ENCODE measurements at places on chromosomes 3 and 15.

GRCh38 chr3:108404368-108404767 lies 106.0 kb downstream of the MYH15 start:
- no peak for DNase-seq

DNA sequence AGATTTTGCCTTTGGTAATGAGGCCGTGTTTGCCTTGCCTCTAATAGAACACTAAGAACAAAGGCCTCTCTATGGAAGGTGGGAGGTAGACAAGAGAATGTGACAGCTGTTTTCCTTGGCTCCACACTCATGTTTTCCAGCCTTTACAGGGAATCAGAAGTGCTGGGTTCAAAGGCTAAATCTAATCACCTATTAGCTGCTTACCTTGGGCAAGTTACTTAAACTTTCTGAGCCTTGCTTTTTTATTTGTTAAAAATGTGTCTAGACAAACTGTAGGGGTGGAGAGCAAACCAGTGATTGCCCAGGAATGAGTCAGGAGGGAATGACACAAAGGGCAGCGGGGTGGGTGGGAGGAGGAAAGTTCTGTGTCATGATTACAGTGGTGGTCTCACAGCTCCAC lies 179.0 kb downstream of the P3H2 start:
- DNase-seq = no peak

DNA sequence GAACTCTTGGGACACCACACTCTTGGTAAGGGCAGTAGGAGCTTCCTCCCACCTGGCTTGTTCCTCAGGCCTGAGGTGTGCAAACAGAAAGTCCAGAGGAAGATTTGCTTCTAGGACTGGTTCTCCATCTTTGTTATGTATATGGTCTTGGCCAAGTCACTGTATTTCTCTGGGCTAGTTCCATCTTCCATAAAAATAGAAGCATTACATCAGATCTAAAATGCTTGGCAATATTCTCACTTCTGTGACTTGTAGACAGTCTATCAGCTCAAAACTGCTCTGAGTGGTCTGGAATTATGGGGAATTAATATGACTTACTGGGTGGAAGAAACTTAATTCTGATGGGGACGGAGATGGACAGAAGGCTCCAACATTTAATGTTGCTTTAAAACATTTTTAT lies 55.2 kb downstream of the TMEM108 start:
- DNase-seq = no peak

DNA sequence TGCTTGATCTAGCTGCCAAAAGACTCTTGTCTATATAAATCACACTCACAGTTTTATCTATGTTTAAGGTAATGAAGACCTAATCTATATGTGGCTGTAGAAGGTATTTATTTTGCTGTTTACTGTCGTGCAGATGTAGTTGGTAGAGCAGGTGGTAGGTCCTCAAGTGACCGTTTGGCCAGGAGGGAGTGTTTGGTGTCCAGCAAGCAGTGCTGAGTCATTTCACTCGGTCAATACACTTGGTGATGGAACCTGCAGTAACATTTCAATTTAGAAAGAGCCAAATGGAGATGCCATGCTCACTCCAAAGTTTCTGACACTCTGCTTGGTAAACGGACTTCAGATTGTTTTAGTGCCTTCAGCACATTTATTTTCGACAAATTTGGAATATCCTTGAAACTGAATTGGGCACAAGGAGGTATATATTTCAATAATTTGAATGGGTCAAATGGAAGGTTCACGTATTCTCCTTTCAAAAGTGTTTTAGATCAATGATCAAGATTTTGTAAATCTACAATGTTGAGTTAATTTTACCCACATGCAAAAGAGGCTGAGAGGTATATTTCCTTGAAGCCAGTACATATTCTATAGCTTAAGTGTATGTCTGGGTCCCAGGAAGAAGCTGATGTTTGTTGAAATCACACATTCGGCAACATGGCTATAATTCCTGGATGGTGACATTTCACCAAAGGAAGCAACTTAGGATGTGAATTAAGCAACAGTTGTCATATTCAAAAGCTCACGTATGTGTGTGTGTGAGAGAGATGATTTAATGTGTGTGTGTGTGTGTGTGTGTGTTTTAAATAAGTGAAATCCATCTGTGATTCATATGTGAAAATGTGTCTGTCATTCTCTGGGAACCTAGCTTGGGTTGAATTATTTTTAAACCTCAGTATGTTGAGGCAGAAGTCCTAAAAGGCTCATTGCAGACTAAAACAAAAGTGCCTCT lies 7.7 kb upstream of the CX3CR1 start:
- DNase-seq = peak; percentile 49

DNA sequence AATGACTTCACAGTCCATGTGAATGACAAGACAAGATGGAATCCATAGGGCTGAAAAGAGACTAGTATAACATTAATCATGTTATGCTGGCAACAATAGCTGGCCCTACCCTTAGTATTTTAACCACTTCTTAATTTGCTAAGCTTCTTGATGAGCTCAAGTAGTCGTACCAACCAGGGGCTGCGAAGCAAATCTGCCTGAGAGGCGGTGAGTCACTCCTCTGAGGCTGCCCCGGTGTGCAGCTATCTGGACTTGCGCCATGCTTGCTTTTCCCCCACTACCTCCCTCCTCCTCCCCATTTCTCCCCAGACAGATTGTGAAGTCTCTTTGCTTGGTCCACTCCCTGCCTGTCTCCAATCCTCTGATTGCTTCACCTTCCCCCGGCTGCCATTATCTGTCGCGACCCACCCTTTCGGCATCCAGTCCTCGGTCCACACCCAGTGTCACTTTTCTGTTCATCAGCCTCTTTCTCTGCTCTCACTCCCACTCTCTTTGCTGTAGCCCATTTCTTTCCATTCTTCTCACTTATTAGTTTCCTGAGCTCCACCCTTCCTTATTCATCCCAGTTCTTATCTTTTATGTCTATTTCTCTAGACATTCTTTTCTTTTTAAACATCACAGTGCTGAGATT lies 42.7 kb downstream of the DUT start:
- DNase-seq = peak; percentile 78

DNA sequence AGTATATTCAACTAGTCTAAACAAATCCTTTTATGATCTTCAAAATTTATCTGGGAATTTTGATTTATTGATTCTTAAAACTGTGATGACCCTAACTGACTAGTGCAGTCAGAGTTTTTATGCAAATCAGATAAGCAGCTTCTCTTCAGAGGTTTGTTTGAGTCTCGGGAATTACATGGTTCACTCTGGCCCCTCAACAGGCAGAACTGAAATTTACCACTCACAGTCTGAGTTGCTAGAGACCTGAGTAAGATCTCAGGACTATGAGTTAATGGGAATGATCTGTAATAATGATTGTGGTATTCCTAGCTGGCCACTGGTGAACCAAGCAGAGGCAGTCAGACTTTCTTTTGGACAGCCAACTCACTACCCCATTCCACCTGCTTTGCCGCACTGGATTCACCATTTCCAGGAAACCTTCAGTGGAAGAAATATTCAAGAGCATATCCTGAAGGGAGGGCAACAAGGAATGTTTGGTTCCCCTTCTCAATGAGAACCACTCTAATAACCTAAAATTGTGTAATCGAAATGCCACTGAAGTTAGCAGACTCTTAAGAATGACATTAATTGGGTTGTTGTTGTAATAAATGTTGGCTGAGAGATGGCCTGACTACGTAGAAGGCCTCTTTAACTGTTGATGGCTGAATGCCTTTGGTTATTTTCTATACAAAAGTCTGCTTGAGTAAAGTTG lies 11.5 kb upstream of the DNAJC13 start:
- peak; percentile 46 for DNase-seq

- DNase-seq = no peak
Measured at GRCh38 chr3:154224366-154224765, 99.9 kb downstream of the DHX36 start.

GRCh38 chr3:23981955-23982354 lies 36.9 kb downstream of the NR1D2 start:
- no peak for DNase-seq

GRCh38 chr15:70146162-70146561 lies 48.4 kb upstream of the TLE3 start:
- no peak for DNase-seq

GRCh38 chr15:47819158-47819557 lies 101.9 kb downstream of the SEMA6D start:
- no peak for DNase-seq
